HepG2 (cell line): ENCODE measurements at places on chromosomes 13 and 19.

- no peak for DNase-seq
Measured at GRCh38 chr19:6769006-6769619, 1.9 kb upstream of the SH2D3A start.

DNA sequence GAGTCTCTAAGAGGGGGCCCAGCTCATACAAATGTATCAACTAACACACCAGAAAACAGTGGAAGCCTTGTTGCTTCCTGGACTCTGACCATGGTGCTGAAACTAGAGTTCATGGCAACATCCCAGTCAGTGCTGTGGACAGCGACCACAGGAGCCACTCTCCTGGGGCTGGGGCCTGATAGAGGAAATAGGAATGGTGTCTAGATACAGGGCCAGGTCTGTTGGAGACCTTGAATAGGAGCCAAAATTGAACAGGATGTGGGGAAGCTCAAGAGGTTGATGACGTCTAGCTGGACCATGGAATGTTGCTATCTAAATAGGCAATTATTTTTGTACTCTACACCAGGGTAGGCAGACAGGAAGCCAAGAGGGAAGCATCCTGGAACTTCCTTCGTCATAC is 21.7 kb downstream of the LILRB4 start:
- DNase-seq, result peak; percentile 49

DNA sequence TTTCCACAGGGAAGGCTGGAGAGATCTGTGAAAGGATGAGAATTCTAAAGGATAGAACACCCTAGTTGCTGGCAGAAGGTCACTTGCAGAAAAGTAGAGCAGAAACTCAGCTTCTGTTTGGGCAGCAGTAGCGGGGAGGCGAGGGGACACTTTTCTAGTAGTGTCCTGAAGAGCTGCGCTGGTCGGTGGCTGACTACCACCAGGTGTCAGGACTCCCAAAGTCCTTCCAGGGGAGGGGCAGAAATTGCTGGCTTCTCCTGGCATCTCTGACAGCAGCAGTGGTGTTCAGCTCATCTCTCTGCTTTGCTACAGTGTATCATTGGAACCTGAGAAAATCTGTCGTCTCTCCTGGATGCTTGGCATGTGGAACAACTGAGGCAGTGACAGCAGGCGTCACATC is 120.9 kb downstream of the ZDHHC20 start:
- peak; percentile 50 for DNase-seq

DNA sequence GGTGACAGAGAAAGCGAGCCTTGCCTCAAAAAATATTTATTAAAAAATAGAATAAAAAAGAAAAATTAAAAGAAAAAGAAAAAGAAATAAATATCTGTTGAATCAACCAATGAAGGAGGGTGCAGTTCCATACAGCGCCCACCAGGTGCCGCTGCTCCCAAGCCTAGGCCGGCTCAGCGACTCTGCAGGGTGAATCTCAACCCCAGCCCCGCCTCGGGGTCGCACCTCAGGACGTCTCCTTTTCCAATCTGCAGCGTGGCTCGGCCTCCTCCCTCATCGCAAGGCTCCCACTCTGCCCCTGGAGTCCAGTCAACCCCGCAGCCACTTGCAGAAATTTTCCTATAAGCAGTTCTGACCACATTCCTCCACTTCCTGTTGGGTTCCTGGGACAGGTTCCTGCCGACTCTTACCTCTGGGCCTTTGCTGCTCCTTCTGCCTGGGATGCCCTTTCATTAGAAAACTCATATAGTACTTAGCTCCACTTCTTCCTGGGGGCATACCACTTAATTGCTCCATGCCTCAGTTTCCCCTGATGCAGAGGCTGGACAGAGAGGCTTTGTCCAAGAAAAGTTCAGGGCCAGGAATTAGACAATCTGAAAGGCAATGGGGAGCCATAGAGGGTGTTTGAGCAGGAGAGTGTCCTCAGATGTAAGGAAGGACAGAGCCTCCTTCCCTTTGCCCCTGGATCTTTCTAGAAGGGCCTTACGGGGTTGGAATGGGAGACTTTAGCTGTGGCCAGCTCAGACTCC is 24.3 kb downstream of the NFILZ start:
- no peak for DNase-seq

DNA sequence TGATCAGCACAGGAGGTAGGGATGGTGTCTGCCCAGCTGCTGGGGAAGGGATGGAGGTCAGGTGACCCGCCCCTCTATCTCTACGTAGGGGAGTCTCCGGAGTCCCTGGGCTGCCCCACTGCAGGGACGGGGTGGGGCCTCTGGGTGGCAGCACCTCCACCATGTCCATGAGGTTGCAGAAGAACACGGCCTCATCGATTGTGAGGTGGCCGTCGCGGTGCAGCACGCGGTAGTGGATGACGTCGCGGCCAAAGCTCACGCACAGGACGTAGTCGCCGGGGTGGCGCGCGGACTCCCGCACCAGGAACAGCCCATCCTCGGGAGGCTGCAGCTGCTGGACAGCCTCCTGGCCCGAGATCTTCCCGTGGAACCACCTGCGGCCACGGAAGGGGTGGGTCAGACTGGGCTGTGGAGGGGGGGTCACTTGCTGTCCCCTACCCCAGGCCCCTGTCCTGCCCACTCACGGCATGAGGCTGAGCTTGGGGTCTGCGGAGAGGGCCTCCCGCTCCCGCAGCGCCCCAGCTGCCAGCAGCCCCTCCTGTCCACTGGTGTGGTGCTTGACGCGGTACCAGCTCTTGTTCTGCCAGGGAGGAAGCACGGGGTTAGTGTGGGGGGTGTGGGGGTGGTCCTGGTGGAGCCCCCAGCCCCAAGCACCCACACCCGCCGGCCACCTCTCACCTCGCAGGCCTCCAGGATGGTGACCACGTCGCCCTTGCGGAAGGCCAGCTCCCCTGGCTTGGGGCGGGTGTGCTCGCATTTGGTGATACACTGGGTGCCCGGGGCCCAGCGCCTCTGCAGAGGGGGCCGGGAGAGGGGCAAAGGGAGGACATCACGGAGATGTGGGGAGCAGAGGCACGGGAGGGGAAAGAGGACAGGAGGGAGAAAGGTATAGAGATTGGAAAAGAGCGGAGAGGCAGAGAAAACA is 2.3 kb downstream of the MATK start:
- peak; percentile 47 for DNase-seq

DNA sequence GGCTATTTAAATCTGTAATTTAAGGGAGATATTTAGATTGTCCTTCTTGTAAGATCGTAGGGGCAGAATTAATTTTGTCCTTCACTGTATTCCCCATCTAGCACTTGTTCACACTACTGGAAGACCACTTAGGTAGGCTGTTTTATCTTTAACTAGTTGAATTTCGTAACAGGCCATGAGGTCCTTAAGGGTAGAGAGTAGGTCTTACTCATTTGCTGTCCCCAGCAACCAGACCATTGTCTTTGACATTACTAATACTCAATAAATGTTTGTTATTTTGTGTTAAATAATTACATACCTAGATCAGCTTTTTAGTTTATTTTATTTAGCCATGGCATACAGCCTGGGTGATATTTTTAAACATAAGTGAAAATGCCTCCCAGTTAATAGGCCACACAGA is 177.1 kb downstream of the PCCA start:
- no peak for DNase-seq

DNA sequence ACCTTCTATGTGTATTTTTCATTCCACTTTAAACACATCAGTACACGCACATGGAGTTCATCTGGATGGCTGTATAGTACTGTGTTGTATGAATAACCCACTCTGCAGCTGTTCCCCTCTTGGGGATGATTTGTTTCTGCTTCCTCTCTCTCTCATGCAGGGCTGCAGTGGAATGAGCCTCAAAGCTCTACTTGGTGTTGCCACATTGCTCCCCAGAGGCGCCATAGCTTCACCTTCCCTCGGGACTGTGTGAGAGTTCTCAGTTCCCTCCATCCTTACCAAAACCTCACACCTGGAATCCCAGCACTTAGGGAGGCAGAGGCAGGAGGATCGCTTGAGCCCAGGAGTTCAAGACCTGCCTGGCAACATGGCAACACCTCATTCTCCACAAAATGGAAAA is 28.4 kb upstream of the GPR183 start:
- no peak for DNase-seq

- no peak for DNase-seq
Measured at GRCh38 chr19:13873834-13874515, 3.0 kb upstream of the NANOS3 start.

- DNase-seq, result no peak
Measured at GRCh38 chr13:21672287-21672680, 1.4 kb downstream of the FGF9 start.
